T-cell (primary cell): ENCODE measurements at places on chromosomes 6 and 20. TPM values are rescaled to one million over a fixed set of nuclear protein-coding genes. Genes with fewer than 3 reads are reported as not detected.

Gene ZNF292
- total RNA-seq = 78.1 TPM

DNA sequence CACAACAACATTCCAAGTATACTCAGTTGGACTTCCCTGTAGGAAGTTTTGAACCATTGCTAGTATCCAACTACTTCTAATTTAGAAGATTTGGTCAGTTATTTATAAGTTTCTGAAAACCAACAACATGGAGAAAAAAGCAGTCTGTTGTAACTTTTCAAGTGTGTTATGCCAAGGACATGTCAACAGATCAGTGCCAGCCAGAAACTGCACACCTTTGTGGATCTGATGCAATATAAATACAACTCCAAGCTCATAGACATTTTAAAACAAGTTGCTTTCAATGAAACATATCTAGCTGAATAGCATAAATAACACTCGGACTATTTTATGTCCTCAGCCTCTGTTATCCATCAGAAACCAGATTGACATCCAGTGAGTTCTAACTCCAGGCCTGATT lies 58.3 kb upstream of the CARMIL1 start:
- DNase-seq = no peak

GRCh38 chr20:59673288-59673997 lies 69.1 kb downstream of the PHACTR3 start:
- no peak for DNase-seq

Gene GPR6
- total RNA-seq = not detected

- DNase-seq = no peak
These were observed 128.6 kb downstream of the MAP7 start for GRCh38 chr6:136421537-136422158.

Gene PPIL1
- 14.3 TPM for total RNA-seq

GRCh38 chr6:14430218-14430617 lies 312.6 kb downstream of the CD83 start:
- no peak for DNase-seq

GRCh38 chr20:18524646-18525045 lies 16.9 kb downstream of the SEC23B start:
- no peak for DNase-seq

Gene SLC22A7
- not detected for total RNA-seq

GRCh38 chr6:33276864-33277662 lies at the start of gene B3GALT4:
TSS of gene B3GALT4 (plus strand) at chr6:33277123. CDS start at chr6:33277420, 297 bp downstream.
- DNase-seq = peak; percentile 42

GRCh38 chr20:6744180-6744579 lies 23.3 kb upstream of the BMP2 start:
- DNase-seq = no peak
